Subcutaneous preadipocyte (primary cell): ENCODE measurements at places on chromosomes 11 and 22. TPM values are rescaled to one million over a fixed set of nuclear protein-coding genes. Genes with fewer than 3 reads are reported as not detected.

OPCML gene
- total RNA-seq, result not detected in 2 replicates

C11orf97 gene
- not detected in 2 replicates for total RNA-seq

SEPTIN3 gene
- total RNA-seq, result under 0.01 TPM in 1 of 2 replicates, not detected in the other

OR5F1 gene
- total RNA-seq, result not detected in 2 replicates

PKDREJ gene
- not detected in 2 replicates for total RNA-seq

UNC93B1 gene
- 18.7 and 19.7 TPM in 2 replicates for total RNA-seq

MARK2 gene
- total RNA-seq, result 11.0 and 15.2 TPM in 2 replicates

PYGM gene
- total RNA-seq, result 0.37 and 0.39 TPM in 2 replicates

CNTN5 gene
- not detected in 2 replicates for total RNA-seq

ART1 gene
- not detected in 2 replicates for total RNA-seq

OR56A1 gene
- total RNA-seq, result not detected in 2 replicates

HTR3A gene
- not detected in 2 replicates for total RNA-seq

INS gene
- total RNA-seq, result not detected in 2 replicates

NOX4 gene
- 0.20 and 0.37 TPM in 2 replicates for total RNA-seq

OTOG gene
- total RNA-seq, result not detected in 2 replicates

AGBL2 gene
- total RNA-seq, result 0.37 and 2.9 TPM in 2 replicates

NTM gene
- total RNA-seq, result 2.6 and 6.5 TPM in 2 replicates

MIAT gene
- 0.37 and 0.59 TPM in 2 replicates for total RNA-seq

OR6T1 gene
- not detected in 2 replicates for total RNA-seq

USP2 gene
- total RNA-seq, result under 0.01 TPM in 1 of 2 replicates, not detected in the other

ZNF215 gene
- total RNA-seq, result 2.2 and 5.7 TPM in 2 replicates
